ENCODE measurements at places on chromosomes 12 and 14.

DNA sequence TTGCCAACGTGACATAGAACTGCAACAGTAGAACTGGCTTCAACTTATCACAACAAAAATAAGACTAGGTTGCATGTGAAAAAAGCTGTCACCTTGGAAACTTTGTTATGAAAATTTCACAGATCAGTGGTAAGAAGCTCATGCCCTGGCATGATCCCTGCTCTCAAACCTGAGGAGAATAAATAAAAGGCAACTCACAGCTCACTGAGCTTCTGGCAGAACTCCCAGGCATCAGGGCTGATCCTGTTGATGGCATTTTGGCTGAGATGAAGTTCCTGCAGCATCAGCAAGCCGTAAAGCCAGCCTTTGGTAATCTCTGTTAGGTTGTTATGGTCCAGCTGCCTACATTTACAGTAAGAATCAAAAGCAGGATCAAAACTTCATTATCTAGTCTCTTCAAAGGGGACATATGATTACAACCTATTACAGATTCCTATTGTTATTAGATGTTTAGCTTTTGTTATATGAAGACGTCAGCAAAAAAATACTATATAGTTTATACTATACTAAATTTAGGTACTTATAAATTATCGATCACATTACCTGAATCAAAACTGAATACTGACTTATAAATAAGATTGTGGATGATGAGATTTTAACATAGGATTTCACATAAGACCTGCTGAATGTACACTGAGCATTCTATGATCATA, 32.0 kb downstream of the LRIG3 start:
- peak; percentile 55 for DNase-seq

DNA sequence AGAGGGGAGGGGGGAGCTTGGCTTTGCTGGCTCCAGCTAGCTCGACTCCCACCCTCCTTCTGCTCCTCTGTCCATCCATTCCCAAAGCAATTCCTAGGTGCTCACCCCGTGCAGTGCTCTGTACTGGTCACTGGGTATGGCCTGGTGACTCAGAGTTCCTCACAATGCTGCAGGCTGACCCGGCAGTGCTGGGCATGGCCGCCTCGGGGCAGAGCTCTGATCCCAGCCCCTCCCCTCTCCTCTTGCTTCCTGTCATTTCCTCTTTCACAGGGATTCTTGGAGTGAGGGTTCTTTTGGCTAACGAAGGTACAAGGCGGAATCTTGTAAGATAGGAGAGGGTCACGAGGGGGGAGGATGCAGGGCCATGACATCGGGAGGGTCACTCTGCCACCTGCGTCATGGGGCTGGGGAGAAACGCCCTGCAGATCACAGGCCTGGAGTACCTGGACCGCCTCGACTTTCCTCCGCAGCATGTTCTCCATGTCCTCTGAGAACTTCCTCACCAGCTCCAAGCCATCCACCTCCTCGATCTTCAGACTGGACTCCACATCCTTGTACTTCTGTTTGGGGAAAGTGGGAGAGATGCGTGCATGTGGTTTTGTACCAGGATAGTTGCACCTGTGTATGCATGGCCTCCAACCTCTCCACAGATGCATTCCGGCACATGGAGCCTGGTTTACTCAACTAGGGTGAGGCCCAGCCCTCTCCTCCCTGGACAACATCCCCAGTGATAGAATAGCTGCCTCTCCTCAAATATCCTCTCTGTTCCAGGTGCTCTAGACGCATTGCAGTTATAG, 5.7 kb downstream of the CACNA2D4 start:
- no peak for DNase-seq

GRCh38 chr14:90042496-90043252, 19.1 kb upstream of the KCNK13 start:
- DNase-seq, result no peak

- DNase-seq, result no peak
Observed at GRCh38 chr14:74483321-74483720, 9.8 kb downstream of the NPC2 start.

GRCh38 chr12:62799126-62799736, 135.7 kb downstream of the PPM1H start:
- peak; percentile 75 for DNase-seq

DNA sequence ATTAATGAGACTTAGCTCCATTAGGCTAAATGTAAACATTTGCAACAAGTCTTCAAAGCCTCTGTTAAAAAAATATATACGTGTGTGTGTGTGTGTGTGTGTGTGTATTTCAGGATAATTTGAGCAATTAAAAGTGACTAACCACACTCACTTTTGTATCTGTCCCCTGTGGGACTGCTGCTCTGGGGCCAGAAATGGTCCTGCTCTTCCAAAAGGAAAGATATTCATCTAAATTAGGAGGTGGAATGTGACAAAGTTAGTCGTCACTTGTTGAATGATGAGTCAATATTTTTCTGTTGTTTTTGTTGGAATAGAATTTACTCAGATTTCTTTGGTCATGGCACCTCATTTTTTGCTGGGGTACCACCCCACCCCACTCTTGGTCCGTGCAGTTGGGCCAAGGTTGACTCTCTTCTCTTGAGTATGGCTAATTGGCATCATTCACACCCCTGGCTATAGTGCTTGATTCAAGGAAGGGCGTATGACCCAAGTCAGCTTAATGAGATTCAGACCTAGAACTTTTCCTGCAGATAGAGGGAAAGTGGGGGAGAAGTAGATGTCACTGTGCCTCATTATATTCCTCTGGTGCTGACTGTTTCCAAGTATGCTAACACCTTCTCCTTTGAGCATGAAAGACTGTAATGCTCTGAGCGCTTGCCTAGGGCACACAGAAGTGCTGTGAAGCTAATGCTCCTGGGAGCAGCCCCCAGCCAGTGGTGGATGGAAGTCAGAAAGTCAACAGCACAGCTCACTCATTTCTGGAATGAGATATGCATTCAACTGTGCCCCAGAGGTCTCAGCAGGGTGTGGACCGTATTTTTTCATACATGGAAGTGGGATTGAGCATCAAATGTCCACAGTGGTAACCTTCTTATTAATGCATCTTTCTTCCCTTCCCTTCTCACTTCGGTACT, 577.0 kb upstream of the TBX3 start:
- DNase-seq, result peak; percentile 37

GRCh38 chr12:74964390-74964789, 245.2 kb downstream of the KCNC2 start:
- DNase-seq, result no peak

DNA sequence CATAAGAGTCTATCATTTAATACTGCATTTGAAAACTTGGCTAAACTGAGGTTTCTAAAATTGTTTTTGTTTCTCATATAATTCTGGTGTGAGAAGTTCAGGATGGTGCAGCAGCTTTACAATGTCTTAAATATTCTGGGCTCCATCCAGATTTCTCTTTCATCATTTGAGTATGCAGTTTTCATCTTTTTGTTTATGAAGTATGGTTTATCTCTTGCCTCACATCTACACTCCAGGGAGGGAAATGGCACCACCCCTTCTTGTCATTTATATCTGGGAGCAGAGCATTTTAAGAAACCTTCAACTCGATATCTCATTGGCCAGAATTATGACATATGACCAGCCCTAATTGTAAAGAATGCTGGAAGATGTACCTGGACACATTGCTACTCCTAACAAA, 24.3 kb downstream of the GEMIN2 start:
- no peak for DNase-seq

DNA sequence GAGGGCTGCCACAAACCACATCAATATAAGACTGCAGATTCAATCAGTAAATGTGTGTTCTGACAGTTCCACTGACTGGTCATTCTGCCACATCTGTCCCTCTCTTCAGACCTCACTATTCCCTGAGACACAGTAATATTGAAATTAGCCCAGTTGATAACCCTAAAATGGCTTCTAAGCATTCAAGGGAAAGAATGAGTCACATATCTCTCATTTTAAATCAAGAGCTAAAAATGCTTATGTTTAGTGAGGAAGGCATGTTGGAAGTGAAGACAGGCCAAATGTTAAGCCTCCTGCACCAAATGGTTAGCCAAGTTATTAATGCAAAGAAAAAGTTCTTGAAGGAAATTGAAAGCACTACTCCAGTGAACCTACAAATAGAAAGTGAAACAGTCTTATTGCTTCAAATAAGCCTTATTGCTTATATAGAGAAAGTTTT, 24.5 kb upstream of the KIF21A start:
- DNase-seq, result no peak

GRCh38 chr12:26740991-26741390, 92.0 kb downstream of the ITPR2 start:
- DNase-seq, result no peak
